ENCODE measurements at places on chromosomes 3 and 15. TPM values are rescaled to one million over a fixed set of nuclear protein-coding genes. Genes with fewer than 3 reads are reported as not detected.

The HTR3E gene
- not detected for total RNA-seq

The CCNDBP1 gene
- 110 TPM for total RNA-seq

The IVD gene
- total RNA-seq, result 12.7 TPM

The MESP2 gene
- total RNA-seq, result not detected
